ENCODE measurements at places on chromosomes 11 and 22. TPM values are rescaled to one million over a fixed set of nuclear protein-coding genes. Genes with fewer than 3 reads are reported as not detected.
A peak's percentile ranks its signal among the peaks of the same experiment; 100 is the strongest.

- H3K27ac ChIP-seq = no peak overlapping the region
- H3K27me3 ChIP-seq = peaks cover 26% of the 10 kb centered on the region
- DNase-seq = no peak
- H3K4me3 ChIP-seq = no peak overlapping the region
Observed at GRCh38 chr11:2591805-2592204, 108.0 kb downstream of the KCNQ1OT1 start.

DNA sequence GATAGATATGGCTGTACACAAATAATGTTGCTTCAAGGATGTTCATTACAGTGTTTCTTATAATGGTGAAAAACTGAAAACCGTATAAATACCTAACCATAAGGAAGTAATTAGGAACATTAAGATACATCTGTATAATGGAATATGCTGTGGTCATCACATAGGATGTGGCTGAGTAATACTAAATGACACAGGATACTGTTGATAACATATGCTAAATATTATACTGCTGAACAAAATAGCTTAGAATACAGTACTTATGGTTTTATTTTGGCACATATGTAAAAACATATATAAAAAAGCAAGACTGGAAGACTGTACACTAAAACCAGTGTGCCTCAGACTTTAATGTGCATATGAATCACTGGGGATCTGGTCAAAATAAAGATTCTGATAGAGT, 43.8 kb downstream of the FBXO7 start:
- no peak overlapping the region for H3K4me3 ChIP-seq
- peaks cover 2% of the 10 kb centered on the region for H3K27me3 ChIP-seq
- DNase-seq = no peak
- H3K36me3 ChIP-seq = no peaks in the 10 kb centered on the region

Gene CRY2
- 14.4 TPM for total RNA-seq

DNA sequence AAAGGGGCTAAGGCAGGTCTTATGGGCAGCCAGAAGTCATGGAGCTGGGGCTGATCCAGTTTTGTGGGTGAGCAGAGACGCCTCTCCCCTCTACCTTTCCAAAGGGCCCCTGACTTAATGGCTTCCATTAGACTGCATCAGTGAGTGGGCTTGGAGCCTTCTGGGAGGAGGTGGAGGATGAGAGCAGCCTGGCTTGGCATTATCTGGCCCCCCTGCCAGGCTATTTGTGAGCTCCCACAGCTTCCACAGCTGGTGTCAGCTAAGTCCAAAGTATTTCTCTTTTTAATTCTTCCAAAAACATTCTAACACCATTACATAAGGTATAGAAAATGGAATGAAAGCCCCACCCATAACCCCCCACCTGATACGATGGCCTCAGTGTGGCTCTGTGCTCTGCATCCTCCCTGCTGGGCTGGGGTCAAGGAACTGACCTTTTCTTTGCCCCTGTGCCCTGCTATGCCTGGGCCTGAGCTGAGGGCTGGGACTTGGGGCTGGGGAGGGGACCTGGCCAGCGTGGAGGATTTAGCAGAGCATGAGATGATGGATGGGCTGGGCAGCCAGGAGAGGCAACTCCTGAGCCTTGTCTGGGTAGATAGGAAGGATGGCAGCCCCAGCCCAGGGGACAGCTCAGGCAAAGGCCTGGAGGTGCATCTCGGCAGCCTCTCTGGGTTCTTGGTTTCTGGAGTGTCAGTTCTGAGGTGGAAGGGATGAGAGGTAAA, 4.0 kb downstream of the AIFM3 start:
- DNase-seq = no peak
- H3K4me1 ChIP-seq = no peaks in the 10 kb centered on the region
- H3K36me3 ChIP-seq = no peaks in the 10 kb centered on the region
- H3K4me3 ChIP-seq = no peak overlapping the region

DNA sequence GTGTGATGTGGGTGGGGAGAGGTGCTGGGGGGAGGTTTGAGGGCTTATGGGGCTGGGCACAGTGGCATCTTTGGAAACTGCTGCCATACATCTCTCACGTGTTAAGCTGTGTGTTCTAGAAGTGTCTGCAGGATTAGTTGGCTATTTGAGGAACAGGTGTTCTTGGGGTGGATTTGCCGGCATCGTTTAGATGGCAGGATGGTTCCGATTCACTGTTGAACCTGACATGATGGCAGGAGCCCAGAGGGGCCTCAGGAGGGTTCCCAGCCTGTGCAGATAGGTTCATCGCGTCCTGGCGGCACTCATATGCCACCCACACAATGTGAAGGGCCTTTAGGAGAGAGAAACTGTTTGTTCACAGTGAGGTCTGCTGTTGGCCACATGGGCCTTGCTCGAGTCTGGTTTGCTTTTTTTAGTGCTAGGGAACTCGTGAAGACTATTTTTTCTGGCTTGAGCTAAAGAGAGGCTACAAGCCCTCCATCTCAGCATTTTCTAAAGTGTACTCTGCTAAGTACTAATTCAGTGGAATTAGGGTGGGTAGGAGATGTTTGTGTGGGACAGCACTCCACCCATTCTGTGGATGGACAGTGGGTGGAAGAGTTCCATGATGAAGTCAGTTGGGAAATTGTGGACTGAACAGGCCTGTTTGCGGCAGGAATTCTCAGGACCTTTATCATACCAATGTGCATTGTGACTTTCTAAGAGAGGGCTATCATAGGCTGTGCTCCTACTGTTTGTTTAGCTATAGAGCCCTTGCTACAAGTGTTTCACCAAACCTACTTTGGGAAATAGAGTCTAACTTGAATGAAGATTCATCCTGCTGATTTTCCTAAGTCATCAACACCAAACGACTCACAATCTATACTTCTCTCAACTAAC, 55.4 kb upstream of the PLET1 start:
- H3K27me3 ChIP-seq = no peaks in the 10 kb centered on the region
- H3K27ac ChIP-seq = no peak overlapping the region
- no peaks in the 10 kb centered on the region for H3K36me3 ChIP-seq
- no peak overlapping the region for H3K4me3 ChIP-seq

DNA sequence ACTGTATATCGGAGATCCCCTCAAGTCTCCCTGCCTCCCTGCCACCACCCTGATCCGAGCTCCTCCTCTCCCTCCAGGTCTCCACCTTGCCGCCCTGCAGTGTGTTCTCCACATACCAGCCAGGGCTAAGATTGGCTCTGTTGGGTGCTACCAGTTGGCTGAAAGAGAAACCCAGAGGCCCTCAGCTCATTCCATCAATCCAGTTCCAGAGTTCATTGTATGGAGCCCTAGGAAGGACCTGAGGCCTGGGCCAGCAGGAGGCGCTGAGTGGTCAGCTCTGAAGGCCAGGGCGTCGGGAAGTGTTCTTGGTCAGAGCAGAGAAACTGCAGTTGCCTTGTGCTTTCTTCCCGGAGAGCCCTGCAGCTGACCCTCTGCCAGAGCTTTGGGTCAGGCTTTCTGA, 2.2 kb upstream of the TOP3B start:
- peaks cover 7% of the 10 kb centered on the region for H3K4me1 ChIP-seq
- peaks cover 8% of the 10 kb centered on the region for H3K27me3 ChIP-seq
- no peaks in the 10 kb centered on the region for H3K36me3 ChIP-seq
- no peak overlapping the region for H3K4me3 ChIP-seq
- no peak overlapping the region for H3K27ac ChIP-seq

GRCh38 chr11:111063726-111064517, 181.6 kb upstream of the POU2AF2 start:
- no peak overlapping the region for H3K27ac ChIP-seq
- no peak overlapping the region for H3K4me3 ChIP-seq
- peak; percentile 86 for DNase-seq
- H3K4me1 ChIP-seq = peaks cover 13% of the 10 kb centered on the region
- H3K27me3 ChIP-seq = no peaks in the 10 kb centered on the region
- H3K36me3 ChIP-seq = no peaks in the 10 kb centered on the region

DNA sequence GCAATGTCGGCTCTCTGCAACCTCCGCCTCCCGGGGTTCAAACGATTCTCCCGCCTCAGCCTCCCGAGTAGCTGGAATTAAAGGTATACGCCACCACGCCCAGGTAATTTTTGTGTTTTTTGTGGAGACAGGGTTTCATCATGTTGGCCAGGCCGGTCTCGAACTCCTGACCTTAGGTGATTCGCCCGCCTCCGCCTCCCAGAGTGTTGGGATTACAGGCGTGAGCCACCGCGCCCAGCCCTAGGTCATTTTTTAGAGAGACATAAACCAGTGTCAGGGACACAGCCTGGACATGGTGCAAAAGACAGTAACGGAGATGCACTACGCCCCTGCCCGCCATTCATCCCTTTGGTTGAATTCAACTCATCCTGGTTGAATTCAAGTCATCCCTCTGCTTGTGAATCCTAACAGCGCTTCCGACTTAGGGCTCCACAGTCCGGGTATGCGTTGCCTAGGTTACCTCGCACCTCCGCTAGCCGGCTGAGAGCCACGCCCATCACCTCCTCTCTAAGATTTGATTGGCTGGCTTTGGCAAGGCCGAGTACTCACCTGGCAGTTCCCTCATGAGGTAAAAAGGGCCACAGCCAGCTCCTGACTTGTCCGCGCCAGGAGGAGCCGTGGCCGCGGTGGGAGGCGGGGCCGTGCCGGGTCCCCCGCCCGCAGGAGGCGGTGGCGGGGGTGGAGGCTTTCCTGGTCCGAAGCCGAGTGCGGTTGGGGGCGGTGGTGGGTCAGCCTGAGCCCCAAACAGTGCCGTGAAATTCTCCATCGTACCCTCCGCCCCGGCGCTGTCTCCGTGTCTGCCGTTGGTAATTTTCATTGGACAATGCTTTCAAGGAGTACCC, at the start of gene MED19:
Gene MED19, minus strand, starts transcription at position 802 of the 842 bp plus-strand sequence. Its CDS starts 36 bp downstream, at position 766.
- peak within 1 kb of the TSS; percentile 96 for H3K4me3 ChIP-seq
- no peaks in the 10 kb centered on the region for H3K27me3 ChIP-seq
- H3K27ac ChIP-seq = peak within 1 kb of the TSS; percentile 76
- peaks cover under 1% of the 10 kb centered on the region for H3K36me3 ChIP-seq
- DNase-seq = peak; percentile 68

Gene CNGA4
- 0.31 TPM for total RNA-seq

DNA sequence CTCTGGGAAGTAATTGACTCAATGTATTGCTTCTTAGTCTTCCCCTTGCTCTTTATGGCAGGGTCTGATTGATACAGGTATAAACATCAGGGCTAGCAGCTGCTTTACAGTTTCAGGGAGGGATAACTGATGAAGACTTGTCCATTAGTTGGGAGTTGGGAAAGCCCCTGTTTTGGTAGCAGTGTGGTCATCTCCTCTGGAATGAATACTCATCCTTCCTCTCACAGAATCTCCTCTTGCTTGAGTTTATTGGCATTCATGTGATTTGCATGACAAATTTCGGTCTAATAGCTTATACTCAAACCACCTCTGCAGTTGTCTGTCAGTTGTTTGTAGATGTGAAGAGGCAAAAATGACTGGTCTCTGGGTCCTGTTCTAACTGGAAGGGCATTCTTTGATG, 79.7 kb downstream of the FAT3 start:
- H3K4me1 ChIP-seq = peaks cover 7% of the 10 kb centered on the region
- H3K27ac ChIP-seq = no peak overlapping the region
- H3K27me3 ChIP-seq = no peaks in the 10 kb centered on the region

Gene LRRC10B
- total RNA-seq = 0.12 TPM

- no peaks in the 10 kb centered on the region for H3K27me3 ChIP-seq
- H3K27ac ChIP-seq = no peak overlapping the region
- no peaks in the 10 kb centered on the region for H3K36me3 ChIP-seq
- DNase-seq = no peak
- no peak overlapping the region for H3K4me3 ChIP-seq
Observed at GRCh38 chr11:86184728-86185380, 59.7 kb upstream of the EED start.

Gene OR52J3
- total RNA-seq = not detected

- H3K36me3 ChIP-seq = no peaks in the 10 kb centered on the region
- no peak overlapping the region for H3K4me3 ChIP-seq
- no peak for DNase-seq
- H3K27me3 ChIP-seq = peaks cover 48% of the 10 kb centered on the region
- H3K27ac ChIP-seq = no peak overlapping the region
Observed at GRCh38 chr11:72585762-72586311, 88.4 kb downstream of the PDE2A start.

DNA sequence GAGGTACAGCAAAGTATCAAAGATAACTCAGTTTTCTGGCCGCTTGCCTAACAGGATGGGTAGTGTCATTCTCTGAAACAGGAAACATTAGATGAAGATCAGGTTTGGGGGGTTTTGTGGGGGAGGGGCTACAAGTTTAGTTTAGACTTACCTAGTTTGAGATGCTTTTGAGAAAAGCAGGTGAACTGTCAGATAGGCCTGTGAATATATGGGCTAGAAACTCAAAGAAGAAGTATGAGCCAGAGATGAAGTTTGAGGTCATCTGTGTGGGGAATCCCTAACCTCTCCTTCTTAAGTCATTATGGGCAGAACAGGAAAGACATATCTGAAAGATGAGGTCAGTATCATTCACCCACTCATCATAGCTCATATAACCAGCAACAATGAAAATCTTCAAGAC, 11.9 kb downstream of the HOATZ start:
- H3K36me3 ChIP-seq = no peaks in the 10 kb centered on the region
- peaks cover 26% of the 10 kb centered on the region for H3K4me1 ChIP-seq
- H3K4me3 ChIP-seq = no peak overlapping the region
- DNase-seq = peak; percentile 89
- H3K27ac ChIP-seq = peak overlapping the region; percentile 31
- H3K27me3 ChIP-seq = no peaks in the 10 kb centered on the region

GRCh38 chr11:71071736-71072509, 180.5 kb downstream of the SHANK2 start:
- no peak overlapping the region for H3K27ac ChIP-seq
- no peaks in the 10 kb centered on the region for H3K4me1 ChIP-seq
- no peaks in the 10 kb centered on the region for H3K36me3 ChIP-seq

Gene MIOX
- 0.91 TPM for total RNA-seq

Gene CYB5R3
- 198 TPM for total RNA-seq

DNA sequence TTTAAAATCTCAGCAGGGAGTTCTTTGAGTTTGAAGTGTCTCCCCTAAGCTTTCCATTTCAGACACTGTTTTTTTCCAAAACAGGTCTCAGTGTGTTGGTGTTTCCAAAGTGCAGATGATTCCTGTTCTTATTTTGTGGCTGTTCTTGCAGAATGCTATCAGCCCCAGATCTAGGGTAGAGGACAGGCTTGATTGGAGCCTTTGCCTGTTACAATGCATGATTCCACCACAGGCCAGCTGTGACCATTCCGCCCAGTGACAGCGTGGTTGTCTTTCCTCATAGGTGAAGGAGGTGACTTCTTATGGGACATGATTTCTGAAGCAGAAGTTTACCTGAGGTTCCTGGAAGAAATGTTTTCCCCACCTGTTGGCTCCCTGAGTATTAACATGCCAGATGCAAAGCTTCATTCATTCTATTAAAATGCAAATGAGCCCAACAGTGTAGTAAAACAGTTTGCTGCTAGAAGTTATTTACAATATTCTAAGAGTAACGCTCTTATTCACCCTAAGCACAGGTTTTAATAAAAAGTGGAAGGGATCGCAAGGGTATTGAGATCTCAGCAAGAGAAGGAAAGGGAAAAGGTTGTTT, 36.9 kb upstream of the BIRC3 start:
- H3K4me3 ChIP-seq = no peak overlapping the region
- no peak overlapping the region for H3K27ac ChIP-seq
- no peak for DNase-seq
- H3K27me3 ChIP-seq = no peaks in the 10 kb centered on the region
- peaks cover 16% of the 10 kb centered on the region for H3K4me1 ChIP-seq

GRCh38 chr11:86632499-86633269, 39.7 kb downstream of the ME3 start:
- DNase-seq = peak; percentile 97
- no peaks in the 10 kb centered on the region for H3K27me3 ChIP-seq
- H3K27ac ChIP-seq = peak overlapping the region; percentile 96
- no peaks in the 10 kb centered on the region for H3K36me3 ChIP-seq
- no peak overlapping the region for H3K4me3 ChIP-seq

- DNase-seq = no peak
- no peaks in the 10 kb centered on the region for H3K27me3 ChIP-seq
- H3K4me3 ChIP-seq = no peak overlapping the region
- no peaks in the 10 kb centered on the region for H3K36me3 ChIP-seq
- H3K27ac ChIP-seq = no peak overlapping the region
Observed at GRCh38 chr11:134779179-134779578, 367.1 kb upstream of the B3GAT1 start.

GRCh38 chr11:36385121-36385970, 89.3 kb downstream of the PRR5L start:
- no peaks in the 10 kb centered on the region for H3K27me3 ChIP-seq
- H3K36me3 ChIP-seq = peaks cover 10% of the 10 kb centered on the region
- H3K4me3 ChIP-seq = no peak overlapping the region
- peak; percentile 97 for DNase-seq
- H3K27ac ChIP-seq = peak overlapping the region; percentile 61

Measured in astrocyte (in vitro differentiated cells and primary cell).